ENCODE measurements at places on chromosomes 4 and X.

- DNase-seq = no peak
Measured at GRCh38 chrX:72705111-72705510, 9.0 kb downstream of the PHKA1 start.

GRCh38 chrX:53357799-53358530 lies 64.5 kb downstream of the SMC1A start:
- DNase-seq = no peak

DNA sequence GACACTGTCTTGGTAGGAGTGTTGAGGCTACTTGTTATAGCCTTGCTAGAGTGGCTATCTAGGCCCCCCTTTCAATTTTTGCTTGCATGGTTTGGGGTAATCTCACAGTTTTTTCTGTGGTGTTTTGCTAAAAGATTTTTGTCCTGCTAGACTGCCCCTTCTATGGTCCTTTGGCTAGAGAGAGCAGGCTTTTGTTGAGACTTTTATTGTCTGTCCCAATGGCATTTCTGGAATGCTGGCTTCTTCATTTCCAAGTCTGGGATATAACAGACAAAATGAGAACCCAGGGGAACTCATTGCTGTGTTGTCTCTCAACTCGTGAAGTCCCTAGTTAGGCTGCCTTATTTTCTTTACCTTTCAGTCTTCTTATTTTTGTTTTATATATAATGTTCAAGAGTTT lies 160.2 kb upstream of the ZC4H2 start:
- DNase-seq = no peak

DNA sequence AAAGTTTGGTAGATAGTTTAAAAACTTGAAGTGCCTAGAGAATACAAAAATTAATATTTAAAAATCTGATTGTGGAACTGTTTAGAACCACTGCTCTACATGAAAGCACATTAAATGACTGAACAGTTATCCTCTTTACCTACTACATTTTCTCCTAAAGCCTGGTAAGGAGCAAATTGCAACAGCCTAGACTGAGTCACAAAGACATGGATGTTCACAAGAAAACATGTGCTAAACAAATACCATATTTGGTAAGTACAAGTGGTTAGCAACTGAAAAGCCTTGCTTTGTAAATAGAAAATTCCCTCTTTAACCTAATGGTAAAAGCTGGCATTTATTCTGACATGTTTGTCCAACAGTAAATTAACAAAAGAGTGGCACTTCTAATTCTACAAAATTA lies 203.1 kb downstream of the FBXO8 start:
- no peak for DNase-seq

DNA sequence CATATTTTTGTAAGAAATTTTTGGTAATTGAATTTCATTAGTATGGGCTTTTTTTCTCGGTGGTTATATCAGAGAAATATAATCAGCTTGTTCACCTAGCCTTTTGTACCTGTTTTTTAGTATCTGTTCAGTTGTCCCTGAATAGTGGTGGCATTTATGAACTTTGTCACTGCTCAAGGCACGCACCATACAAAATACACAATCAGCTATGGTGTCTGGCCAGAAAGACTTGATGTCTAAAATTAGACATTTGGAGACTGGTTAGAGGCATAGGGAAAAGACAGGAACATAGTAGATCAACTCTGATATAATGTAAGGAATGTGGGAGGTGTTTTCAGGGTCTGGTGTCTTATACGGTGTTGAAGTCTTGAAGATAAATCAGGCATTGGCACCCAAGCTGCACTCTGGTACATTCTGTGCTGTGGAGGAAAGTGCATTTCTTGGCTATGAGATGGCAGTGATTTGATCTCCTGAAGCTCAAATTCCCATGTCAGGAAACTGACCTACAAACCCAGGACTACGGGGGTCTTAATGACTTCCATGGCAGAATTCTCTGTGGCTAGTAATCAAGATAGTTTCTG lies 3.6 kb downstream of the ART3 start:
- no peak for DNase-seq

All from CD8-positive, alpha-beta T cell (primary cell).